ENCODE measurements at places on chromosomes 6 and 20.

GRCh38 chr6:110814102-110815014 lies 911 bp downstream of the CDK19 start:
- peak; percentile 77 for DNase-seq

DNA sequence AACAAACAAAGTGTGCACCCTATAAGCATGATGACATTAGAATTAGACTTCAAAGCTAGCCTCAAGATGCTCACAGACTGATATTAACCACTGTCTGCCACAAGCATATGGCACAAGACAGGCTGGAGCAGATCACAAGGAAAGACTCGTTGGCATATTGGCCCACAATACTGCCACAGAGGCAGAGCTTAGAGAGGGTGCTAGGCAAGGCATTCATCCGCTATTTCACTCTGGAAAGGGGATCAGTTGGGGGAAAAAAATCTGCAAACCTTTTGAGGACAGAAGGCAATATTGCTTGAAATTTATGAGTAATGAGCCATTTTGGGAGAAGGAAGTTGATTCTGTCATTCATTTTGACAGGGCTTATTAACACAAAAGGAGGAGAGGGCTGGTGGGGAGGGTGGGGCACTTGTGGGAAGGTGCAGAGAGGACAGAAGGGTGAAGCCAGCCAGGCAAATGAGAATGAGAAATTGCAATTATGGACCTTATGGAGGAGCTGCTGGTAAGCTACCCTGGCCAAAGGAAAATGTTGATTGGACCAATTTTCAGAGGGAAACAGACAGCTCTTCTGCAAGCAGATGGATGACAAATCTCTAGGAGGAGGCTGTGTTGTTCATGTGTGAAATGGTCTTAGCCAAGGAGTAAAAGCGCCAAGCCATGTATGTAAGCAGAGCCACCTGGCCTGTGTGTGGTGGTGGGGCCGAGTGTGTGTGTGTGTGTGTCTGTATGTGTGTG lies 187.7 kb downstream of the GMPR start:
- no peak for DNase-seq

DNA sequence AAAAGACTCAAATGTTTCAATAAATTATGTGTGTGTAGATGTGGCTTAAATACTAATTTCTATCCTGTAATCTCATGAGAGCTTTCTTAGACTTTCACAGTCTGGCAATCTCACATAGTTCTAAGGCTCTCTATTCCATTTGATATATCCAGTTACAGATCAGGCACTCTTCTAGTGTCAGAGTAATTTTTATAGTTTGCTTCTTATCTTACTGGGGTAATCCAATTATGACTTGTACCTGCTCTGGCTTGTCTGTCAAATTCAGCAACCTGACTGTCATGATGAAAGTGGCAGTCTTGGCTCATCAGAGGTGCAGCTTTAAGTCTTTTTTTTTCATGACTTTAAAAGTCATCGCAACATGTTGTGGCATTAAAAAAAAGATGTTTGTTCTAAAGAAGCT lies 513.2 kb upstream of the MAN1A1 start:
- no peak for DNase-seq

DNA sequence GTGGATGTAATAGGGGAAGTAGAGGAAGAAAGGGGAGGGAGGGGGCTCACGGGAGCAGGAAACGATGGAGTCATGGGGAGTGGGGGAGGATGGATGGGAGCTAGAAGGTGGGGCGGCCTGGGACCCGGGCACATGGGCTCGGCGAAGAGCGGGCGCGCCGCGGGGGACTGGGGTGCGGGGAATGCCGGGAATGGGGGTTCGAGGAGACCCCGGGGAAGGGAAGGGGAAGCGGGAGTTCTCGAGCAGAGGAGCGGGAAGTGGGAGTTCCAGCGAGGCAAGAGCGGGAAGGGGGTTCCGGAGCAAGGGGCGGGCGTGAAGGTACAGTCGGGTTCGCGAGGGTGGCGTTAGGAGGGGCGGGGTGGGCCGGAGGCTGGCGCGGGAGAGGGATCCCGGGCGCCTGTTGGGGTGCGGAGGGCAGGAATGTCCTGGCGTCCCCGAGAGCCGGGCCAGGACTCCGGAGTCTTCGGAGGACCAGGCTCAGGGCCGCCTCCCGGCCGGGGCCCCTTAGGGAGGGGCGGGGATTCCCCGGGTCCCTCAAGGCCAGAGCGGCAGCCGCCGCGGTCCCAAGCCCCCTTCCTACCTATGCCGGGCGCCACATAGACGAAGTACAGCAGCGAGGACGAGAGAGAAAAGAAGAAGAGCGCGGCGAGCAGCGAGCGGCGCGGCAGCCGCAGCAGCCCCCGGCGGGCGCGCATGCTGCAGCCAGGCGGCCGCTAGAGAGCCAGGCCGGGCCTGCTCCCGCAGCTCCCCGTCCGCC lies 504 bp downstream of the B4GALT5 start:
- peak; percentile 59 for DNase-seq

DNA sequence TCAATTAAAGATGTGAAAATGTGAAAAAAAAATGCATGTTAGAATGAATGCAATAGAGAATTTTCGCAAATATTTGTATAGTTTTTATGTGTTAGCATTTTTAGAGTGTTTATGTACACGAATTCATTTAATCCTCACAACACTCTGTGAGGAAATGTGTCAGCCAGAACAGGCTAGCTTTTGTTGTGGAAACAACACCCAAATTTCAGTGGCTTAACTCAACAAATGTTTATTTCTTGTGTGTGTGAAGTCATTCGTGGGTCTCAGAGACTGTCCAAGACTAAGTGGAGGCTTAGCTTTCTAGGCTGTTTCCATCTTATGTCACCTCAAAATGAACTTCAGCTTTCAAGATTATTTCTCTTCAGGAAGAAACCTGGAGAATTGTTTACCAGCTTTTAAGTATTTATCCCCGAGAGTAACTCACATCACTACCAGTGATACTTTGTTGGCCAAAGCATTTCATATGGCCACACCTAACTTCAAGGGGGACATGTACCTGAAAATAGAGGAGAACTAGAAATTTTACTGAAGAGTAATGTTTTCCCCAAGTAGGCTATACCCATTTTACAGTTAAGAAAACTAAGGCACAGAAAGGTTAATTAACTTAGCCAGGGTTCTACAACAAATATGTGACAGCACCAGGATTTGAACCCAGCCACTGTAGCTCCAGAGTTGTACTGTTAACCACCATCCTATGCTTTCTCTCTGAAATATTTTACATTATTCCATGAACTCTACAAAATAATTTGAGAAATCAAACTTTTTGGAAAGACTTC lies 306.1 kb downstream of the QKI start:
- no peak for DNase-seq

- DNase-seq, result no peak
Measured at GRCh38 chr20:3753501-3754275, 13.9 kb downstream of the ADISSP start.
